ENCODE measurements at places on chromosomes 1 and 21.
A peak's percentile ranks its signal among the peaks of the same experiment; 100 is the strongest.

- no peak for DNase-seq
Observed at GRCh38 chr1:226428791-226429461, 21.0 kb upstream of the PARP1 start.

DNA sequence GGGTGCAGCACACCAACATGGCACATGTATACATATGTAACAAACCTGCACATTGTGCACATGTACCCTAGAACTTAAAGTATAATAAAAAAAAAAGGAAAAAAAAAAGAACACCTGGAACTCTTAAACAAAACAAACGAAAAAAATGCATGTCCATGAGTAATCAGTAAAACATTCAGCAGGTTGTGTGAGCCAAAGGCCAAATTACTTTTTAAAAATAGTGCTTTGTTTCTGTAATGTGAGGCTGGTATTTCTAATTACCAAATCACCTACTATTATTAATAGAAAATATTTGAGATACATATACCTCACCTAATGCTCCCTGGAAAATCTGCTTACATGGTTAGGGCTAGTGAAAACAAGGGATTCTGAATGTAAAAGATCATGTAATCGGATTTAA is 294.4 kb upstream of the NR5A2 start:
- no peak for DNase-seq

DNA sequence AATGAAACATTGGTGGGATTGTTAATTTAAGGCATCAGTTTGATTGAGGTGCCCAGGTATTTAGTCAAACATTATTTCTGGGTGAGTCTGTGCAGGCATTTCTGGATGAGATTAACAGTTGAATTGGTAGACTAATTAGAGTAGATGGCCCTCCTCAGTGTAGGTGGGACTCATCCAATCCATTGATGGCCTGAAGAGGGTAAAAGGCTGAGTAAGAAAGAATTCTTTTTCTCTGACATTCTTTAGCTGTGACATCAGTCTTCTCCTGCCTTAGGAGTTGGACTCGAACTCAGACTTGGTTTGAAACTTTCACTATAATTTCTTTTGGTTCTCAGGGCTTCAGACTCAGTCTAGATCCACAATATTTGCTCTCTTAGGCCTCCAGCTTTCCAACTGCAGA is 59.6 kb upstream of the ADAMTS5 start:
- no peak for DNase-seq

- DNase-seq: no peak
Observed at GRCh38 chr1:53273526-53273925, 35.2 kb upstream of the MAGOH start.

DNA sequence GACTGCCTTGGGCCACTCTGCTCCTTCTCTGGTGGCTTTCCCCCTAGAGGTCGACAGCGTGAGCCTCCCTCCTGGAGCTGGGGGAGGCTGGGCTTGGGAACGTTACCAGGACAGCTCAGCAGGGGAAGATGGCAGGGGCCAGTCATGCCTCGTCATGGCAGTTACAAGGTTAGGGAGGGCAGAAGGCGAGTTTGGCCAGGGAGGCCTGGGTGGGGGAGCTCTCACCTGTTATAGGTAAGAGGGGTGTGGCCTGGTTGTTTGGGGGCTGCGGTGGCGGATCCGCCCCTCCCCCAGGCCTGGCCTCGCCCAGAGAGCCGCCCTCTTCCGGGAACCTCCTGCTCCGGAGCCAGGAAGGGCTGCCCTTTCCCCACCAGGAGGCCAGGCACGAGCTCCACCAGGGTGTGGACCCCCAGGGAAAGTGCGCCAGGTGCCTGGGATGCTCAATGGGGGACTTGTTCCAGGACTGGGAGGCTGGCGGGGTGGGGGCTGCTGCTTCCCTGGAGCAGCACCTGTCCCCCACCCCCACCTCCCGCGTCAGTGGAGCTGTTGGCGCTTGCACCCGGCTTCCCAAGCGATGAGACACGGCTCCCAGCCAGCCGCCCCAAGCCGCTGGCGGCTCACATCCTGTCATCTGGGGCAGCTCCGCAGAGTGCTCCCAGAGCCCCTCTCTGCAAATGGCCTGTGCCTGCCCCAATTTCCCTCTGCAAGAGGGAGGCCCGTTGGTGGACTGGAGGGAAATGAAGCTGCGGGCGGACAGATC is 23.6 kb upstream of the PKP1 start:
- peak; percentile 57 for DNase-seq

GRCh38 chr1:70719154-70719553 is 308.1 kb downstream of the CTH start:
- peak; percentile 8 for DNase-seq

GRCh38 chr1:37020653-37021277 is 13.6 kb downstream of the GRIK3 start:
- no peak for DNase-seq

DNA sequence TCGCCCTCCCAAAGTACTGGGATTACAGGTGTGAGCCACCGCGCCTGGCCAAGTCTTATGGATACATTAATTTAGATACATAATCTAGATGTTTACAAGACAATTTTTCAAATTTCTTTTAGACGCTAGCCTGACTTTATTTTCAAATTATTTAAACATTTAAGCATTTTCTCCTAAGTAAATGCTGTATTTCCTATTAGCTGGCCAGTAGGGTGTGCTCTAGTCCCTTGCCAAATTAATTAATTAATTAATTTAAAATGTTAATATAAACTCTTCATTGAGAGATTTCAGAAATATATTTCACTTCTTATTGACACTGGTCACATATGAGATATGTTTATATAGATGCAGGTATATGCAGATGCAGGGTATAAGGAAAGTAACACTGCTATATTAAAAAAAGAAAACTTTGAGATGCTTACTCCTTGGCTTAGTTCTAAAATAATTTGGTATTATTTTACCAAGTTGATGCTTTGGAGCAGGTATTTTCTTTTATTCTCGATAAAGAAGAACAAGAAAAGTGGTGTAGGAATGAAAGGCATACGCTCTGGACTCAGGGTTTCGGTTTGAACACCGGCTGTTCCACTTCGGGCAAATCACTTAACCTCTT is 5.2 kb upstream of the ERRFI1 start:
- DNase-seq: peak; percentile 46

- DNase-seq: no peak
Observed at GRCh38 chr1:24089027-24089742, 22.8 kb downstream of the MYOM3 start.

GRCh38 chr1:11175461-11175860 is 13.7 kb upstream of the ANGPTL7 start:
- no peak for DNase-seq

DNA sequence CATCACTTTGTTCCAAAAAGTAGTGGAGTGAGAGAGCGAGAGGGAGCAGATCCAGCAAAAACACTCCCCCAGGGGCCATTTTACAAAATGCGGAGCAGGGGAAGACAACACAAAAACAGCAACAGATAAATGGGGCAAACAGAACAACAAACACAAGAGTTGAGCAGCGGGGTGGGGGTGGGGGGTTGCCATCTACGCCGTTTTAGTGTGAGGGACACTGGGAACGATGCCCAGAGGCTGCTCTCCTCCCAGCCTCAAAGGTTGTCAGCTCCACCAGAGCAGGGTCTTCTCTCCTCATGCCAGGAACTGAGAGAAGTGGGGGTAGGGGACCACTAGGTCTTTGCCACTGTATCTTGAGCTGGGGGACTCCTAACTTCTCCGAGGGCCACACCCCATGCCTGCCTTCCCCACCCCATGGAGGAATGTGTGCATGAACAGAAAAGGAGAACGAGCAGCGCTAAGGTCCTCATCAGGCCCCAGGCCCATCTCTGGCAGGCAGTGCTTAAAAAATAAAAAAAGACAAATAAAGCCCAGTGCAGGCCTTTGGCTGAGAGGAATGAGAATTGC is 1.3 kb upstream of the PBXIP1 start:
- no peak for DNase-seq

- DNase-seq: peak; percentile 79
Observed at GRCh38 chr1:155320661-155321617, at the start of gene RUSC1. Gene RUSC1, plus strand, starts transcription at chr1:155320894. Its CDS starts 880 bp downstream, at chr1:155321774.

DNA sequence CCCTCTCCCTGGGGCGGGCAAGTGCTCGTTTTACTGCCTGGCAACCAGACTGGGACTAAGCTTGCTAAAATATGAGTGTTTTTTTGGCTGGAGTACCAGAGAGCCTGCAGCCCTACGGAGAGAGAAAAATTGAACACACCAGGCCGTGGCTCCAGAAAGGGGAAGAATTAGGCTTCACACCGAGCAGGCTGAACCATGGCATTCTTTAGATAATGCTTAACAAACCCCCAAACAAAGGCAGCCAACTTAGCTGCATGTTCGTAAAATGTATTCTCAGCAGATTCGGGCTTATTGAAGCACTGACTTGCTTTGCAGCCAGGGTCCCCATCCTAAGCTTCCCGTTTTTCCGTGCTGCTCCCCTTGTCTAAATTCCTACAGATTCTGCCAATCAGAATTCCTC is 76.6 kb downstream of the LMX1A start:
- DNase-seq: no peak

- DNase-seq: no peak
Observed at GRCh38 chr1:172699111-172699510, 40.2 kb downstream of the FASLG start.

DNA sequence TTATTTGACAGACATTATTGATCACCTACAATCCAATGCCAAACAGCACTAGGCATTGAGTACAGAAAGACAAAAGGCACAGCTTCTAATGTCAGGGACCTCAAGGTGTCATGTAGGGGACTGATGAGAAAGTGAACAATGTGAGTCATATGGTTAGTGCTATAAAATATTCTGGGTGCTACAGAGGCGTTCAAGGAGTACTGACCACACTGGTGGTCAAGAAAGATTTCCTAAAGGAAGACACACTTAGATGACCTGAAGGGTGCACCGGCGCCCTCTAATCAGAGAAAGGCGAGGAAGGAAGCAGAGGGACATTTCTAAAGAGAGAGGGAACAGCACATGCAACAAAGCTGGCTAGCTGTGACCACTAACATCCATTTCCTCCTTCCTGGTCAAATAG is 64.9 kb upstream of the F3 start:
- DNase-seq: no peak

DNA sequence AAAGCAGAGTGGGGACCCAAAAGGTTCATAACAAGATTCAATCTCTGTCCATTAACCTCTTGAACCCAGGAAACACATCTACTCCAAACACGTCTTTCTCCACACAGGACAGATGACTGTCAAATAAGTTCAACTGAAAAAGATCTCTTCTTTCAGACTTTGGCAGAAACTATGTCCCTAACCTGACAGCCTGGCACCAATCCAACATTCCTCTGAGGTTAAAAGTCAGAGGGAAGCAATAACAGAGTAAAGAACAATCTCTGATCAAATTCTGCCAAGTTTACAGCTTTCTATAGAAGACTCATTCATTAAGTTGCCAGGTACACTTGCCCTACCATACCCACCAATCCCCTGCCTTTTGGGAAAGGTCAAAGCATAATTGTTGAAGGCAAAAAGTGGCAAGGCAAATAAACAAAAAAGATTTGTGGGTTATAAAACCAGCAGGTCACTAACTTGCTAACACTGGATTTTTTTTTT is 31.9 kb downstream of the OTUD7B start:
- DNase-seq: no peak

DNA sequence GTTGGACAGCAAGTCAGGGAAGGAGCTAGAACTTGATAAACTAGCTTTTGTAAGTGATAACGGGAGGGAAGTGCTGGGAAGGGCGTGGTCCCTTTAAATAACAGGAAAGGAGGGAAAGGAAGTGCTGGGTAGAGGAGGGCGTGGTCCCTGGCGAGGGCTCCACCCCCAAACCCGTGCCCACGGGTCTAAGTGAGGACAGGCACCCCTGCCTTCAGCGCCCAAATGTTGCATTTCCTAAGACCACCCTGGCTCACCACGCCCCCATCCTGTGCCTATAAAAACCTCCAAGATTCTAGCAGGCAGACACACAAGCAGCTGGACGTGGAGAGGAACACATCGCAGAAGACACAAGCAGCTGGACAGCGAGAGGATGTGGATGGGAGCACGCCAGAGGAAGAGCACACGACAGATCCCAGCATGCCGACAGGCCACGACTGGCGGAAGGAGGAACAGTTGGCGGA is 58.5 kb downstream of the PALMD start:
- DNase-seq: no peak

DNA sequence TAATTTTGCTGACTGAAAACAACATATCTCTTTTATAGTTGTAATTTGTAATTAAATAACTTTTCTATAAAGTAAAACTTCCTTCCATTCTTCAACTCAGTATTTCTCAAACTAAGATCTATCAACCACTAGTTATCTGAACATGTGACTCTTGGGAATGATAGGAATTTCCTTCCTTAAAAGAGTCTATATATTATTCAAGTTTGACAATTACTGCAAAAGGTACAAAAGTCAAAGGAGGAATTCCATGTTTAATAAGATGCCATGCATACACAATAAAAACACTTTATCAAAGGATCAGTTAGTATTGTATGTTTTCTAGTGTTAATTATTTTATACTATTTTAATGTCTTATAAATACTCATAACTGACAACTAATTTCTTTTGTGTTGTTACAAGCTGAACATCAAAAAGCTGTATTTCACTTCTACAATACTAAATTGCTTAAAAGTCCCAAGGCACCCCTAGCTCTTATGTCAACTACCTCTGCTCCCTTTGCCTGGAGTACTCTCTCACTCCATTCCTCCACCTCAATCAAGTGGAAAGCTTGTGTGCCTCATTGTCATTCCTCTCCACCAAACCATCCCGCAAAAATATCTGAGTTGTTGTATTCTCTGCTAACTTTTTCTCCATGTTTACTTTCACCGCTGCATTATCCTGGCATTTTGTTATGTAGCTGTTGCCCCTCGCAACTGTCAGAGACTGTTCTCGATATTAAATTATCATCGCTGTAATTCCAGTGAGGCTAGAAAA is 67.9 kb downstream of the SLC44A5 start:
- no peak for DNase-seq

- no peak for DNase-seq
Observed at GRCh38 chr1:12573015-12573825, 44.8 kb downstream of the DHRS3 start.

GRCh38 chr1:241899210-241899609 is 51.2 kb downstream of the EXO1 start:
- no peak for DNase-seq

DNA sequence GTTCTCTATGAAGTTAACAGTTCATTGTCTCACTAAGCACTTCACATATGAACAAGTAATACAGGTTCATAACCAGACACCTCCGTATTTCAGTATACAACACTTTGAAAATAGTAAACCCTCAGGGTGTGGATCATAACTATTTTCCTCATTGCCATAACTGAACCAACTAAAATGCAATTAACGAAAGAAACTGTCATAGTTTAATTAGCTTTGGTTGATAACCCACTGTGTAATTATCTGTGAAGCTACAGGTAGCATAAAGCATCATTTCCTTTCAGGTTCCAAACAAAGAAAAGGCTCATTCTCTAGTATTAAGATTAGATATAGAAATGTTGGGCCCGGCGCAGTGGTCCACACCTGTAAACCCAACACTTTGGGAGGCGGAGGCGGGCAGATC is 58.5 kb downstream of the EIF4G3 start:
- DNase-seq: no peak

DNA sequence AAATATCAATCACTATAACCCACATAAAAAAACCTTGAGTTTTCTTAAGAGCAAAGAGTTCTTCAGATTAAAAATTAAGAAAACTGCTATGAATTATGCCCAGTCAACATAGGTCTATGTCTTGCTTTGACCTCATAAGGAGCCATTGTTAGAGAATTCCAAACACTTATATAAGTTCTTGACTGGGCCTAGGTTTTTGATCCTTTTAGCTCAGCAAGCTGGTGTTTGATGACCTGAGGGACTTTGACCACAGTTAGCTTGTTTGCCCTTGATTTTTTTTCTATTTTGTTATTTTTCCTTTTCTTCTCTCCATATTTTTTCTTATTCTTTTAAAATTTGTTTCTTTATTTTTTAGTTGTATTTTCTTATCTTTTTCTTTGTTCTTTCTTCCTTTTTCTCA is 122.3 kb downstream of the RHOU start:
- no peak for DNase-seq
